Central memory CD4-positive, alpha-beta T cell (primary cell): ENCODE measurements at places on chromosomes 7 and 10.
A peak's percentile ranks its signal among the peaks of the same experiment; 100 is the strongest.

GRCh38 chr7:27656724-27657123 is 6.0 kb downstream of the HIBADH start:
- DNase-seq, result no peak

GRCh38 chr7:102061981-102062390 is 224.7 kb upstream of the SH2B2 start:
- DNase-seq, result no peak

GRCh38 chr10:109770663-109771062 is 152.6 kb downstream of the XPNPEP1 start:
- no peak for DNase-seq

GRCh38 chr7:17625043-17625442 is 315.3 kb downstream of the SNX13 start:
- no peak for DNase-seq

- no peak for DNase-seq
Observed at GRCh38 chr10:132521041-132521465, 16.5 kb upstream of the INPP5A start.

DNA sequence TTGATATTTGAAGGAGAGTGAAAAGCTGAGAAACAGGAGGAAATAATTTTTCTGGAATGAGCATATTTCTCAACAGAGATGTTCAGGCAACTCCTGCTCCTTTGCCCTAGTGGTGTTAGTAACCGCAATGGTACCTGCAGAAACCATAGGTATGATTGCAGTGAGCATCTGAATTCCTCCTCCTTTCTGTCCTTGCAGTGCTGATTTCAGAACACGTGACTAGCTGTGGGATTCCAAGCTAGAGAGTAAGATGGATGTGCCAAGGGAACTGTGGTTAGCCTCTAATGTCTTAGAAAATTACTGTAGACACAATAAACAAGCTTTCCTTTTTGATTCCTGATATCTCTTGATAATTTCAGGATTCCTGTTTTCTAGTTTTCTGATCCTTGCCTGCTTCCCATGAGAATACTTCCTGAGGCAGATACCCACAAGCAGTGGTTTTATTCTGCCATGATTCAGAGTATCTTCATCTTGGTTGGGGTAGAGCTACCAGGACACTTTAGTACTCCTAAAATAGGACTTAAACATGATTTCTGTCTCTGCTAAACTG is 27.5 kb downstream of the LRGUK start:
- no peak for DNase-seq

DNA sequence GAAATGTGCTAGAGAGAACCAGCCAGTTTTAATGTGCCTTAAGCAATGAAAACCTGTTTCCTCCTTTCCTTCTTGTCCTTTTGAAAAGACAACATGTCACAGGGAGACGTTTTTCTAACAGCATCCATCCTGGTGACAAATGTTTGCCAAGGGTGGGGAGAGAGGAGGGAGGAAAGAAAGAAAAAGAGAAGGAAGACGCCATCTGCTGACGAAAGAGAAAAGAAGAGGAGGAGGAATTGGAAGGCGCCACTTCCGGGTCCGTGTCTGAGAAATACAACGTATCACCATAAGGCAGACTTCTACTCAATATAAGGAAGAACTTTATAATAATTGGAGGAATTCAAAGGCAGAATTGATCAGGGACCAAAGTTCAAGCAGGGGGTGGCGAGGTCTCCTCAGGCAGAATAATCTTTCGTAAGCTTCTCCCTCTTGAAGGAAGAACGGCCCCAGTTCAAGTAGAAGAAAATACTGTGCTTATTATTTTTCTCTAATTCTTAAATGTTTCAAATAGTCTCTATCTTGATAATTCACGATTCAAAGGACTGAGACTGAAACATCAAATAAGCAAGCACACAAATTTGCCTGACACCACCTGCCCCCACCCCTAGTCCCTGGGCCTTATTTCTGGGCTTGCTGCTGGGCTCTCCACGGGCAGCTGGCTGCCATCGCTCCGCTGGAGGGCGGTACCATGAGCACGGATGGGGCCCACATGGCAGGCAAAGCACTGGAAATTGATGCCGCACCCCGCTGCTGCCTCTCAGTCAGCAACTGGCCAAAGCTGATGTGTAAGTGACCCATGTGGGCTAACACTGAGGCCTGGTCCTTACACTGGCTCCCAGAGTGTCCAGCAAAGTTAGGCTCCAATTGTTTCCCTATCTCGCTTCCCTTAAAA is 273.7 kb upstream of the KLF14 start:
- DNase-seq, result peak; percentile 66

DNA sequence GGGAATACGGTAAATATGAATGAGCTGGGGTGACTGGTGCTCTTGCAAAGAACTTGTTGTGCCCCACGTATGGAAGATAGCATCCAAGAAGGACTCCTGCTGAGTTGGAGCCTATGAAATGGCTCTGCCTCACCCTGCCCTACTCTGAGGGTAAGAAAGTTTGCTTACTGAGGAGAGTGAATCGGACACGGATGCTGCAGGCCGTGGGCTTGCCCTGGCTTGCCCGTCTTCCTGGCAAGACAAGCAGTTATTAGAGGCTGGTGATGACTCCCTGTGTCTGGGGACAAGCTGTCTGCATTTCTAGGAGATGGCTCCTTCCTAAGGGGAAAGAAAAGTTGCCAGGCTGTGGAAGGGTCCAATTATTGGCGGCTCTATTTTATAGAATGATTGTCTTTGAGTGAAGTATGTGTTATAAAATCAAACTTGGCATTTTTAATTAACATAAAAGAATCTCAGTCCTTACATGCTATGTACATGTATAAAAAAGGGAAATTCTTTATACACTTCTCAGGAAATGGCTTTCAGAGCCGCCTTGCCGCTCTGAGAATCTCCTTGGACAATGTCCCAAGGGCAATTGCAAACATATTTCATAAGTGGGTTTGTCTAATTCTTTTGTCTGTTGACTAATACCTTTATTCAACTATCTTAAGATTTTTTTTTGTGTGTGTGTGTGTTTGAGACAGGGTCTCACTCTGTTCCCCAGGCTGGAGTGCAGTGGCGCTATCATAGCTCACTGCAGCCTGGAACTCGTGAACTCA is 64.6 kb downstream of the CYP26A1 start:
- no peak for DNase-seq

DNA sequence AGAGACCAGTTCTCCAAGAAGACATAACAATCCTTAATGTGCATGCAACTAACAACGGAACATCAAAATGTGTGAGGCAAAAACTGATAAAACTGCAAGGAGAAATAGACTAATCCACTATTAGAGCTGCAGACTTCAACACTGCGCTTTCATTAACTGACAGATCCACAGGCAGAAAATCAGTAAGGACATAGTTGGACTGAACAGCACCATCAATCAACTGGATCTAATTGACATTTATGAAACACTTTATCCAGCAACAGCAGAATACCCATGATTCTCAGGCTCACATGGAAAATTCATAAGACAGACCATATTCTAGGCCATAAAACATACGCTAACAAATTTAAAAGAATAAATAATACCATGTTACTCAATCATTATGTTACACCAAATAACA is 21.6 kb upstream of the ATP6V0A4 start:
- no peak for DNase-seq

DNA sequence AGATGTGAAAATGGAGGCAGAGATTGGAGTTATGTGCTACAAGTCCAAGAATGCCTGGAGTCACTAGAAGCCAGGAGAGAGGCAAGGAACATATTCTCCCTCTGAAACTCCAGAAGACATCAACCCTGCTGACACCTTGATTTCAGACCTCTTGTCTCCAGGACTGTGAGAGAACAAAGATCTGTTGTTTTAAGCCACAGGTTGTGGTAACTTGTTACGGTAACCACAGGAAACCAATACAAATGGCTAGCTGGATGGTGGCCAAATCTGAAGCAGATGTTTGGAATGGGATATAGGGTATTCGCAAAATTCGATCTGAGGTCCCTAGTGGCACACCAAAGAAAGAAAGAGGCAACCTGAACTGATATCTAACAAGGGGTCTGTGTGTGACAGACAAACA is 129.0 kb downstream of the HERPUD2 start:
- no peak for DNase-seq

GRCh38 chr10:35412003-35412723 is 75.9 kb downstream of the CCNY start:
- no peak for DNase-seq

GRCh38 chr7:127819975-127820731 is 168.2 kb downstream of the SND1 start:
- no peak for DNase-seq

DNA sequence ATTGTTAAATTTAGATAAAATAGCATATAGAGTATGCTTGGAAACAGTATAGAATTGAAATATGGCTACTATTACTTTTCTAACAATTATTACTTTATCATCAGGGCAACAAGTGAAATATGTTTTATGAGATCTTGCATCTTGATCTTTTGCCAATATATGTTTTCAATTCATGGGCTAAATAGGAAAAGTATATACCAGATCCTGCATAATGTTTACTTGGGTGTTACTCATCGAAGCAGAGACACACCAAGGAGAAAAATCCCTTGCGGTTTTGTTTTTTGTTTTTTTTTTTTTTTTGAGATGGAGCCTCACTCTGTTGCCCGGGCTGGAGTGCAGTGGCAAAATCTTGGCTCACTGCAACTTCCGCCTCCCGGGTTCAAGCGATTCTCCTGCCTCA is 541.4 kb downstream of the SUGCT start:
- DNase-seq, result no peak

GRCh38 chr10:123496996-123497660 is 169.0 kb upstream of the GPR26 start:
- DNase-seq, result no peak

DNA sequence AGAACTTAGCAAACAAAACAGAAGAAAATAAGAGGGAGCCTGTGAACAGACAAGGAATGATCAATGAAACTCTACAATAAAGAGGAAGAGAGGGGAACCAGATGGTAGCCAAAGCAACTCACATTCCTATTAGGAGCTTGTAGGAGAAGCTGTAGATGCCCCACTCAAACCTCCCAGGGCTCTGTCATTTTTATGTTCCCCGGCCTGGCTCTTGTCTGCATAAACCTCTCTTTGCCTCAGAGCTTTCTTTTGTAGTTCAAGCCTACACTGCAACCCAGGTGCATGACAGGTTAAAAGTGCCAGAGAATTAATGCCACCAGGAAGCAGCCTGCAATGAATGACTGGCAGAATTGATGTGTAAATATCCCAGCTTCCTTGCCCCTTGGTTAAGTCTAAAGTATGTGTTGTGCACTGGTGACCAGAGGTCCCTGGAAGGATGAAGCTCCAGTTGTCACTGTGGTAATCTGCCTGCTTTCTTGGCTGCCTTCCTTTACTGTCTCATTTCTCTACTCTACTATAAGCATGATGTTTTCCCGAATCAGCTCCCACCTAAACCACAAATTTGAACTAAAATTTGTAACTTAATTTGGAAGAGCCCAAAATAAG is 40.4 kb downstream of the HDAC9 start:
- DNase-seq, result no peak

DNA sequence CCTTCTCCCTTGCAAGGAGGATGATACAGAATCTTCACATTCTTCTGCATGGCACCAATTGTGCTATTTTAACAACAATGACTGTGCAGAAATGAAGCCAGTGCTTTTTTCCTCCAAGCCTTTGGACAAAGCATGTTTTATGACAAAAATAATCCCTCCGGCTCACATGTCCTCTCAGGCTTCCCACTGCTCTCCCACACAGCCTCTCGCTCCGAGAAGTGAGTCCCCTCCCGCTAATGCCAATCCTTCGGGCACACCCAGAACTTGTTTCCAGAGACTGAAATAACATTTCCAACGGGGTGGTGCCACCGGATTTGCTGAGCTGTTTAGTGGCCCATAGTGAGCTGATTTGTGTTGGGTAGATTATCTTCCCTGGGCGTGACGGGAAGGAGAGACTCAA is 35.8 kb downstream of the RBM17 start:
- DNase-seq, result no peak

DNA sequence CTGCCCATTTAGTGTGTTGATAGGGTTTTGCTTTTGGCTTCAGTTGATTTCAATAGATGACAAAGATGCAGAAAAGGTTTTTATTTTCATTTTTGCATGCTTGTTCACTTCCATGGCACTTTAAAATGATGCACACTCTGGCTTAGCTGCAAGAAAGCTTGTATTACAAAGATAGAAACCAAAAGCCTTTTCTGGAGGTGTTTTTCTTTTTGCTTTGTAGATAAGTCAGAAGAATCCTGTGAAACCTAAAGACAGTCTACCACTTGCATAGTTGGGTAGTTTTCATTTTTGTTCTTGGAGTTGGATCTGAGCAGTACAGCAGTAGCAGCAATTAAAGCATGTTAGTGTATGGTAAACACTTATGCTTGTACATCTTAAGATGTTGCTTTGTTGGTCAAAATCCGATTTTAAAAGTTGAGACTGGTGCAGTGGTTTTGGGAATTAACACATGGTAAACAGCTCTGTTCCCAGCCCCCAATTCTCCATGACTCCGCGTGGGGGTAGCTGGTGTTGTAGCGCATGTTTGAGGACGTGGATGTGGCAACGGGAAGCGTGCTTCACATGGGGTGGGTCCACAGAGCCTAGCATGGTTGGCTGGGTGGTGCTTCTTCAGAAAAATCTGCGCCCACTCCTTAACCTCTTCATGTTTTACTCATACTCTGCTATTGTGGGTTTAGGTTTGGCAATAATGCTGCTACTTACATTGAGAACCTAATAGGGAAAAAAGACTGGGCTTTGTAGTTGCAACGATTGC is 19.8 kb downstream of the CCNY start:
- no peak for DNase-seq

GRCh38 chr10:113788604-113789083 is 37.2 kb downstream of the PLEKHS1 start:
- DNase-seq, result no peak

GRCh38 chr7:140122965-140123364 is 53.8 kb downstream of the KDM7A start:
- no peak for DNase-seq

DNA sequence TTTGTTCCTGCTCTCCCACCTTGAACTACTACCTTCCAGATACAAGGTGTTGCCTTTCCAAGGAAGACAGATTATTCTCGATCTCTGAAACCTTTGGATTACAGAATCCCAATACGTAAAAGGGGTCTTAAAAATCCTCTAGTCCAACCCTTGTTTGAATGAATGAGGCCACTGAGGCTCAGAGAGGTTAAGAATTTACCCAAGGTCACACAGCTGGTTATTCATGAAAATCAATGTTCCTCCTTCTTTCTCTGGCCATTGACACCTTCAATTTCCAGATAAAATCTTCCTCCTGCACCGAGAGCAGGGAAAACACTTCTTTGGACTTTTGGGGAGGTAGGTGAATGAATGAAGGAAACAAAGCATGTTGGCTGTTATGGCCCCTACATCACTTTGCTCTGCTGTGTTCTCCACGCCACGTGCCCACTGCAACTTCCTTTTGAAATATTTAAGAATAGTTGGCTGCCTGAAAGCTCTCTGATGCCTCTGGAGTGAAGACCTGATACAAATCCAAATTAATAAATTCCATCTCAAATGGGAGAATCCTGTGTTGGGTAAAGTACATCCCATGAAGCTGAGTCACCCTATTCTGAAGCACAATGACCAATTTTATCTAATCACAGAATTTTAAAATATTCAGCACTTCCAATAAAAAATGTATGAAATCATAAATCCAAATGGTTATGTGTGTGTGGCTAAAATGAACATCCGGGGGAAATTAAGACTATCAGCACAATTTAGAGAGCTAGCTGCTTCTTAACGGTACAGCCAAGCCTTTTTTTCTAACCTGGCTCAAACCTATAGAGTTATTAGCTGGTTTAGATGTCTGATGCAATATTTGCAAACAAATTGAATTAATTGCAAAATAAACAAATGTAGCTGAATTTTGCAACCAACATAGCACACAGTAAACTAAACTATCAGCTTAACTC is 7.3 kb downstream of the SVIL start:
- DNase-seq, result no peak
